ENCODE measurements at places on chromosomes 6 and 20.

GRCh38 chr6:315921-316752 lies 23.9 kb downstream of the DUSP22 start:
- no peak for DNase-seq

- DNase-seq: no peak
These were observed 116.1 kb upstream of the CDH4 start for GRCh38 chr20:61135968-61136367.

DNA sequence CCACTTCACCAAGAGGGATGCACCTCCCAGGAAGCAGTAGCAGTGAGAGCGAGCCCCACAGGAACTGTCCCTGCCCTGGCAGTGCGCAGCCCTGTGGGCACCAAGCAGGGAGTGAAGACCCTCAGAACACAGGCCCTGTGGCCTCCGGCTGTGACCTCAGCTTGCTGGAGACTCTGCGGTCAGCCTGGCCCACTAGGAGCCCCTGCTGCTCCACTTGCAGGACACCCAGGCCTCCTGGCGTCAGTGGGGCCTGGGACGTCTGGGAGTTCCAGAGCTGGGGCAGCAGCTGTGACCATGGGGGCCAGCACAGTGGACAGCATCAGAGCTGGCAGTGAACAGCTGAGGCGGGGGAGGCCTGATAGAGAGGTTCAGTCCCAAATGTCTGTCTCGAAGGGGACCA lies 28.3 kb downstream of the PXDC1 start:
- DNase-seq: no peak

DNA sequence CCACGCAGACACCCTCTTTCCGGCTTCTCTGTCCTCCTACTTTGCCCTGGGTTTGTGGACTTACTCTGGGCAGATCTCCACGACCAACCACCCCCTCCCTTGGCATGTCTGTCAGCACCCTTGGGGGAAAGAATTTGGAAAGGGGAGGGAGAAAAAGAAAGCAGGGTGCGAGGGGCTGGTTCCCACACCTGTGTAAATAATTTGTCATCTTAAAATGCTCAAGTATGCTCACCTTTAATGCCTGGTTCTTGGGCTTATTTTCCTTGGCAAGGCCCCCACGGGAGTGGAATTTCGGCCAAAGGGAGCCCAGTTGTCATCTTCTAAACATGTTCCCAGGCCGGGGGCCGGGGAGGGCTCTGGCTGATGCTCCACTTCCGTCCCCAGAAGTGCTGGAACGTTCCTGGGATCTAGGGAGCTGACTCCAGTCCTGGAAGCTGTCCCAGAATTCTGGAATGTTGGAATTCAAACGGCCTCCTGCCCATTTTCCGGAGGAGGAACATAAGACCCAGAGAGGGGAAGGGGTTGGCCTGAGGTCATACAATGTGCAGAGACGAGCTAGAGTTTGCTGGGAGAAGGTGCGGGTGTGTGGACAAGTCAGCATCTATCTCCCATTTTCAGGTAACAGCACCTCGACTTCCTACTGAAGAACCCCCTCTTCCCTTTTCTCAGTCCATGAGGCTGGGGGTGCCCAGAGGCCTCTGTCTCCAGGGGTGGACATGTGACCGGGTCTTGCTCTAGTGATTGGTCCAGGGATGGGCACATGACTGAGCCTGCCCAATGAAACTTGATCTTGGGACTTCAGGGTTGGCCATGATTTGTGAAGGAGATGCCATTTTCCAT lies 122.3 kb downstream of the CEBPB start:
- peak; percentile 33 for DNase-seq

GRCh38 chr6:105600336-105601260 lies 197.7 kb upstream of the PREP start:
- no peak for DNase-seq

Measured in HEK293T (cell line).